Fibroblast of mammary gland (primary cell): ENCODE measurements at places on chromosomes 3 and 15.

DNA sequence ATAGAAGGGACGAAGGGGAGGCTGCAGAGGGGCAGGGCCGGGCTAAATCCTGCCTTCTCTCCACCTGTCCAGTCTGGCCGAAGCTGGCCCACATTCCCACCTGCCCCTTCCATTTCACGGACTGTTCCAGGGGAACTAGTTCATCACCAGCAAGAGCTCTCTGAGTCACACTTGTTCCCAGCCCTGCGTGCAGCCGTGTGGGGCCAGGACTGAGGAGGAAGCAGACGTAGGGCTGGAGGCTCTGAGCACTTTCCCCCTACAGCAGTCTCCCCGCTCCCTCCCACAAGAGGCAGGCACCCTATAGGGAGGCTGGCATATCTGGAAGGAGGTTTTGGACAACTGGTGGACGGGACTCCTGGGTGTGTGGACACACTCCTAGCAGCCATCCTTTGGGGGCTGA is 3.0 kb downstream of the ITIH4 start:
- peak; percentile 17 for DNase-seq

- no peak for DNase-seq
Measured at GRCh38 chr3:24139463-24140412, 194.7 kb downstream of the NR1D2 start.

DNA sequence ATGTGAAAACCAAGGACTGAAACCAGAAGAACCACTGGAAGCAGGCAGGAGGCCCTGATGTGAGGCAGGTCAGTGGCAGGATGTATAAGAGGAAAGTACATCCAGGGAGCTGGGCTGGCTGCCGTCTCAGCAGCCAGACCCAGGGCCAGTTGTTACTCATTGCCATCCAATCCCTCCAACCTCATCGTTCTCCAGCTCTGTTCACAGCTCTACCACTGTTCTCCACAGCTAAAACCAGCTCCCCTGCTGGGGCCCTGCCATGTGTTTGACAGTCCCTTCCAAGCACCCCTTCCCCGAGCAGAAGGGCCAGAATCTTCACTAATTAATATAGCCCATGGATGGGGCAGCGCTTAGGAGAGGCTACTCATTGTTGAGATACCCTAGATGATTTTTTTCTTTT is 206.6 kb downstream of the MECOM start:
- DNase-seq = no peak

DNA sequence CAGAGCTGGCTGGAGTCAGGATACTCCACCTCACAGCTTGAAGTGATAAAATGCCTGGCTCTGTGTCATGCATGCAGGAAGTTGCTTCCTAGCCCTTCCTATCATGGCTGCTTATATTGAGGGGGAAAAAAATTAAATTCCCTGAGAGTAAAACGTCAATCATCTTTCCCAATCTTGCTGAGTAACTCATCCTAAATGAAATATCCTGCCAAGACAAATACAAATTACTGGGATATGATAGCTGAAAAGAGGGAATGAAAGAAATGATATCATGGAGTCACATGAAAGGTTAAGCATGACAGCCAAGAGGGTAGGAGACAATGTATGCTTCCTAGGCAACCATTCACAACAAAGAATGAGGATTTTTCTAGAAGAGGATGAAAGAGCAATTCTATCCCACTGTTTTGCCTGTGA is 110.6 kb downstream of the ABI3BP start:
- DNase-seq = peak; percentile 82

DNA sequence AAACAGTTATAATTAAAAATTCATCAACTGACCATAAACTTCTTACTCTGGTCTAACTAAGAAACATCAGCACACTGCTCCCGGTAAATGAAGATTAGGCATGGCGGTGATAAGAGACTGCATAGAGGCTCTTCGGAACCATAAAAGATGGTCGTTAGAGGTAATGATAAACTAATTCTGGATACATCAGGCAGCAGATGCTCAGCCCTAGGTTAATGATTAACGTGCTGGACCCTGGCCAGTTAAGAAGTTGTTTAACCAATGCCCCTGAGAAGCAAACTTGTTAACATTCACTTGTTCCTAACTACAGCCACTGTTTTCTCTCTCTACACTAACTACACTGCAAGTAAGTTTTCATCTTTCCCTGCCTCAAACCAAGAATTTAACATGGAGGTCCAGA is 111.5 kb downstream of the PDZRN3 start:
- DNase-seq = no peak

DNA sequence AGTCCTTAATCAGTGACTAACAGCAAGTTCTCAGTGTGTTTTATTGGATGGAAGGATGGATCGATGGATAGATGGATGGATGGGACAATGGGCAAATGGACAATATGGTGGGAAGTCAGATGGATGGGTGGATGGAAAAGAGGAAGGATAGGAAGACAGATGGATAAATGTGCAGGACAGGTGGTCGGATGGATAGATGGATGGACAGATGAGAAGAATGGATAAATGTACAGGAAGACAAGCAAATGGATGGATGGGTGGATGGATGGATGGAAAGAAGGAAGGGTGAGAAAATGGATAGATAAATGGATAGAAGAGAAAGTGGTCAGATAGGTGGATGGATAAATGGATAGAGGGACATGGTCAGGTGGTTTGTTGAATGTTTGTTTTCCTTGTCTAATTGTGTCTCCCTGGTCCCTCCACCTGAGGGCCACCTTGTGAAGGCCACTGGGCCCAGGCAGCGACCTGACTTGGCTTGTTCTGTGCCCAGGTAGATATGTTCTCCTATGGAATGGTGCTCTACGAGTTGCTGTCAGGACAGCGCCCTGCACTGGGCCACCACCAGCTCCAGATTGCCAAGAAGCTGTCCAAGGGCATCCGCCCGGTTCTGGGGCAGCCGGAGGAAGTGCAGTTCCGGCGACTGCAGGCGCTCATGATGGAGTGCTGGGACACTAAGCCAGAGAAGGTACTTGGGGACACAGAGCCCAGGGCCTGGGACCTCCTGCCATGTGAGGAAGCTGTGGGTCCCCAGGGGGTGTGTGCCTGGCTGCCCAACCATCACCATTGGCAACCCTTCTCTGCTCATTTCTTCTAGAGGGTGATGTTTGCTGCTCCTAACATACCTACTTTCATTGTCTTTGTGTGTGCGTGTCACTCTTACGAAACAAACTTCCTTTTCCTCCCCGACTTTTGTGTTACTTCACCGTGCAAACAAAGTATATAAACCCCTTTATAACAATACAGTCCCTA is 137.5 kb downstream of the LRRK1 start:
- DNase-seq = no peak
